ENCODE measurements at places on chromosomes 3 and 15.
A peak's percentile ranks its signal among the peaks of the same experiment; 100 is the strongest.

- no peak for DNase-seq
Measured at GRCh38 chr3:177615015-177615414, 417.7 kb upstream of the TBL1XR1 start.

DNA sequence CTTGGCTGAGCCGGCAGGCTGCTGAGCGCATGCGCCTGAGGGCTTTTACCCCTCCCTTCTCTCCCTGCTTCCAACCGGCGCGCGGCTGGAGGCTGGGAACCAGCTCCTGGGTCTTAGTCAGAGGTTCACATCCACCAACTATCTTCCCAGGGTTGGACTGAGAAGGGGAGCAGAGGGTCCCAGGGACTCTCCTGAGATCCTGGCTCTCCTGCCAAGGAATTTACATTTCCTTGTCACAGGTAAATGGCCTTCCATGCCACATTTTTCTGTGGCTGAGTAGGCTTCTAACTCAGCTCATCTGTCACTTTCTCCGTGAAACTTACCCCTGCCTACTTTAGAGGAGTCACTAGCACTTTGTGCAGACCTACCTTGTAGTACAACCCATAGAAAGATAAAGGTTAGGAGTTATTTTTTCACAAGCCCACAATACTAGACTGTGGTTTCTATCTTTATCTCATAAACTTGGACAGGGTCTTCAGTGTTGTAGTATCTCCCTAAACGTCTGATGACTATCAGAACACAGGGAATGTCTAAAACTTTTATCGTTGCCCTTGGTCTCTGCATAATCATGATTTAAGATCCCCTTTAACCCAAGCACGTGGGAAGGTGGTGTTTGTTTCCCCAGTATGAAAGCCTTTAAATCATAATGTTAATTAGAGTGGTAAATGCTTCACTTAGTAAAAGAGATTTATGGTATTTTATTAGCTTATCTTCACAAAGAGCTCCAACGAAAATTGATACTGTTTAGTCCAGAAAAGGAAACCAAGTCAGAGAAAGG is 638 bp upstream of the TBC1D5 start:
- DNase-seq: no peak

GRCh38 chr3:11221818-11222415 is 50.3 kb upstream of the ATG7 start:
- no peak for DNase-seq

DNA sequence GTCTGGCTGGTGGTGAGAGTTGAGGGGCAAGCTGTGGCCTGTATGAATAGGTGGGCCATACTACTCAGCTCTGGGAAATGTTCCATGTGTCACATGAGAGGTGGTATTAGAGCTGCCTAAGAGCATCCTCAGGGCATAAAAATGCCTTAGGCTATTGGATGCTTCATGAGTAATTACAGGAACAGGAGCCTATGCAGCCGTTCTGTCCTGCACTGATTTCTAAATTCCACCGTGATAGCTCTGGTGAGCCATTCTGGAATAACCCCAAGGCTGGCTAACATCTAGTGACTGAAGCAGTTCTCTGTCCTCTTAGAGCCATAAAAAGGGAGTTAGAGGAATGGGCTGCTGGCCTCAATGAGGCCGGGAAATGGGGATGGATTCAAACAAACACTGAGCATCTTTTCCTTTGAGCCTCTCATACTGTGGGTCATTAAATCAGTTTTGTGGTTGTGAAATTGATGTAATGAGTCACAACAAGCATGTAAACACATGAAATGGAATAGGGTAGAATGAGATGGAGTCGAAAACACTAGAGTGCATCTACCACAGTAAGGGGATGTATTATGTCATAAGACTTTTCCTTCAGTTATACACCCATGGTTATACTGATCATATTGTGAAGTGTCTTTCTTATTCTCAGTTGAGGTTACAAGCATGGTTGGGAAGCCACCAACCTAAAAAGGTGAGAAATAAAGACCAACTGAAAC is 41.0 kb downstream of the DGKG start:
- DNase-seq: no peak

DNA sequence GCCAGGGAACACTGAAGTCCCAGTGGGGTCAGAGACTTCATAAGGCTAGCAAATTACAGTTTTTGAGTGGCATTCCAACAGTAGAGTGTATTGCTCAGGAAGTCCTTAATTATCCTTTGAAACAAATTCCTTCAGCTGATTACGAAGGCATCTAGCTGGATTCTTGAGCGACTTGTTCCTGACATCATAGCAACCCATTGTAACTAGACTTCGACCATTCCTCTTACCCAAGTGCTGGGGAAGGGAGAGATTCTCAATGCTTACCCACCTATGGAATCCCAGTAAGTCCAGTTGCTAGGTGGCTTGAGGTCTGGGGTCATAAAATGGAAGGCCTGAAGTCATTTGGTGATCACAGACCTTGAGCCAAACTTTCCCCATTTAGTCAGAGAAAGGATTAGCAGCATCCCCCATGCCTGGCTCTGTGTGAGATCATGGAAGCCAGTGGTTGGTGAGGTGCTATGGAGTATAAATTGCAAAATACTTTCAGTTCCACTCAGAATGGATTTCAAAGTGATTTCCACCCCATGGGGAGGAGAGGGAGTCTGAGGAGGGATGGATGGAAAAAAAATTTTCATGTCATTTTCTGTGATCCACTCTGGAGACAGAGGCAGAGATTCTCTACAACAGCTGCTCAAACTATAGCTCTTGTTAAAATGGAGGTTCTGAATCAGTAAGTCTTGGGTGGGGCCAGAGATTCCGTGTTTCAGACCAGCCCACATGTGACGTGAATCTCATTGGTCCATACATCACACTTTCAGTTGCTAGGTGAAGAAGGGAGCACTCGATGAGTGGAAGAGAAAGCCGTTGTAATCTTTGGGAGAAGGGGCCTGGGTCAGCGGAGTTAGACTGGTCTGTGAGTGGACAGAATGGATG is 45.7 kb downstream of the CD86 start:
- peak; percentile 37 for DNase-seq

DNA sequence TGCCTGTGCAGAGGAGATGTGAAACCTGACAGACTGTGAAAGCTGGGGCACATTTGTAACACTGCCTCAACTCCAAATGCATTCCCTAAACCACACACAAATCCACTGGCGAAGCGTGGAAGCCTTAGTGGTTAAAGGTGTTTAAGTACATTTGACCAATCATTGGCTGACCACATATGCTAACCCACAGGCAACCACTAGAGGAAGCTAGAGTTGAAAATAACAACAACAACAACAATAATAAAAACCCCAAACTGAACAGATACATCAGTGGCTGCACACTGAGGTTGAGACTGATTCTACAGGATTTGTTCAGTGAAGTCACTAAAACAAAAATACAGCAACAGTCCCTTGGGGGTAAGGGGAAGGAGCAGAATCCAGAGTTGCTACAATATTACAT is 129.7 kb downstream of the TJP1 start:
- DNase-seq: no peak

GRCh38 chr15:57537072-57537471 is 54.6 kb upstream of the MYZAP start:
- no peak for DNase-seq

- DNase-seq: no peak
Measured at GRCh38 chr15:92527197-92527596, 128.4 kb downstream of the FAM174B start.

DNA sequence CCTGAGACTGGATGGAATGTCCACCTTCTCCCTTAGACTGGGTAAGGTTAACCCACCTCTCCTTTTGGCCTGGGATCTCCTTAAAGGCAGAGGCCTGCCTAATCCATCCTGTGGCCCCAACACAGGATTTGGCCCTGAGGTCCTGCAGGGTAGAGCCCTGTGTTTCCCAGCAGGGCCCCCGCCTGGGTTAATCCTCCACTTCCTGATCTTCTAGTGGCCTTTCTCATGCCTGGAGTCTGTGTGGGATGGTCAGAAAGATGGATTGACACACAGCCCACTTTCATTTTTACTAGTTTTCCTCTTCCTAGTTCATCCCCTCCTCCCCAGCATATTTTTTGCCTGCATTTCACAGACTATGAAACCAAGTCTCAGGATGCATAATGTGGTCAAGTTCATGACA is 48.9 kb upstream of the SLC6A6 start:
- no peak for DNase-seq

- DNase-seq: no peak
Measured at GRCh38 chr3:9036404-9037131, 73.3 kb upstream of the RAD18 start.

DNA sequence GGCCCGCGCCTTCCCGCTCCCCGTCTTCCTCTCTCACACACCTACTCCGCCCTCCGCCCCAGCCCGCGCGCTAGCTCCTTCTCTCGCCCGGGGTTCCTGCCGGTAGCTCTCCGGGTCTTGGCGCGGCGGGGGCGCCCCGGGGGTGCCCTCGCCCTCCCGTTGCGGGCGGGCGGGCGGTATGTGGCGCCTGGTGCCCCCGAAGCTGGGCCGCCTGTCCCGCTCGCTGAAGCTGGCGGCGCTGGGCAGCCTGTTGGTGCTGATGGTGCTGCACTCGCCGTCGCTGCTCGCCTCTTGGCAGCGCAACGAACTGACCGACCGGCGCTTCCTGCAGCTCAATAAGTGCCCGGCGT is 507 bp downstream of the DIPK2A start:
- no peak for DNase-seq

DNA sequence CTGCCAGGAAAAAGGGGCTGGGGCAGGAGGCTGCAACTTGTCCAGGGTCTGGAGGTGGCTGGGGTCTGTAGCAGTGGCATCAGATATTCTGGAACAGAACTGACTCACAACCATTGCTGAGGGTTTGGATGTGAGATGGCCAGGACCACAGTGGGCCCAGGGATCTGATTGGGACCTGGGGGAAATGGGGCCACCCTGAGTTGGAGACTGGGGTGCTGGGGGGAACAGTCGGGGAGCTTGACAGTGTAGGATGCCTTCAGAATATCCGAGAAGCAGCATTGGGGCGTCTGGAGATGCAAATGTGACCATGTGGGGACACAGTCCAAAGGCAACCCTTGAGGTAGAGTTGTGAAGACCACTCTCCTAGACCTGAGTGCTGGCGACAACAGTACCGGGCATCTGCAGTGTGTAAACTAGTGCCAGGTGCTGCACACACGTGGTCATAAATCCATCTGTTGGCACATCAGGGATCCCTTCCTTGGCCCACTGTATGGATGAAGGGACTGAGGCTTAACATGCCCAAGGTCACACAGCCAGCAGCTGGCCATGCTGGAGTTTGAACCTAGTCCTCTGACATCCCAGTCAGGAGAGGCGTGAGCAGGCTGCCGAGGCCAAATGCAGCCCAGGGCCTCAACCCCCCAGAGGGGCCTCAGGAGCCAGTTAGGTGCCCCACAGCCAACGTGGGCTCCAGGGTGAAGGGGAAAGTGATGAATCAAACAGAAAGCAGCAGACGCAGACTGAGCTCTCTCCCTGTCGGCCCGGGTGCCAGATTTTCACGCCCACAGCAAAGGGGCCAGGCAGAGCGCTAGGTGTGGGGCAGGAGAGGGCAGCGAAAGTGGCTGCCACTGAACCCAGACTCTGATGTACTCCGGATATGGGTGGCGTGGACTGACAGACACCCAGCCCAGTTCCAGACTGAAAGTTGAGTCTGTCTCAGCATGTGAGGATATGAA is 18.8 kb downstream of the HEMK1 start:
- DNase-seq: peak; percentile 89

GRCh38 chr15:74844319-74845207 is 1.6 kb upstream of the ULK3 start:
- DNase-seq: peak; percentile 9

- DNase-seq: no peak
Measured at GRCh38 chr3:173429076-173429475, 31.5 kb downstream of the NLGN1 start.

Measured in stimulated activated CD4-positive, alpha-beta T cell treated with anti-CD3 and anti-CD28 coated beads, Interleukin-4, amount 100 ng/mL, for 24 hours (primary cell).